ENCODE measurements at places on chromosomes 7 and 10.

- DNase-seq: no peak
Measured at GRCh38 chr10:29157321-29157720, 131.5 kb upstream of the LYZL1 start.

DNA sequence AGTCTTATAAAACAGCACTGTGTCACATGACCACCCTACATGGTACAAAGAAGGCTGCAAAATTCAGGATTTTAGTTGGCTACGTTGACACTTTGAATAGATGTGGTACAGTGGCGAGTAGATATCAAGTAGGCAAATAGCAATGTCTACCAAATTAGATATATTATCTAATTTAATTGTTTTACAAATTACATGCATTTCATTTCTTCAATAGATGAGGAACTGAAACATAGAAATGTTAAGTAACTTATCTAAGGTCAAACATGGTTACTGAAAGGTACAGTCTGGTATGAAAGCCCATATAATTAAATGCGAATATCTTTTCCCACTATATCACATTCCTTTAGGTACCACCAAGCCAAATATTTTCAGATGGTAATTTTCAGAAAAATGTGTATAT is 972.2 kb downstream of the NRG3 start:
- no peak for DNase-seq

DNA sequence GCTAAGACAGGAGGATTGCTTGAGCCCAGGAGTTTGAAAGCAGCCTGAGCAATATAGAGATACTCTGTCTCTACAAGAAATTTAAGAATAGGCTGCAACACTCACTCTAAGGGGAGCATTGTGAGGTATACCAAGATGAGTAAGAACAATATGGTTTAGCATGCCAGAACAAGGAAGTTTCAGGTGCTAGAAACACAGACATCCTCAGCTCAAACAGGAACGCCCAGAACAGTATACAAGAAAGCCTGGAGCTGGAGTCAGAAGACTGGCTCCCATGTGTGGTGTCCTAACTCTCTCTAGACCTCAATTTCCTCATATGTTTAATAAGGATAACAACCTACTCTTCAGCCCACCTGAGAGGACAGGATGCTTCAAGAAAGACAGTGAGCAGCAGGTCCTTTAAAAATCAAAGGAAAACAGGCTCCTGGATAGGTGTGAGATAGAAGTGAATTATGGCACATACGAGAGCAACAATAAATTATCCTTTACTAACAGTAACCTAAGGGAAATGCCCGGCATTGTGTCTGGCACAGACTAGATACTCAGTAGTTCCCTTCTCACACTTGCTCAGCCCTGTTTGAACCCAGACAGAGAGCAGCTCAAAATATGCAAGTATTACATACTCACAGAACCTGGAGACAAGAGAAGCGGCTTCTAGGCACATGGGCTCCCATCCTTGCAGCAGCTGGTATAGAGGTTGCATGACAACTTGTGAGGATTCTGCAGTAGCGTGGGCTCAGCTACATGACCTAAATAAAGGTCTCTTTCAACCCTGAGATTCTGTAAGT is 45.4 kb downstream of the KAT6B start:
- DNase-seq: no peak

DNA sequence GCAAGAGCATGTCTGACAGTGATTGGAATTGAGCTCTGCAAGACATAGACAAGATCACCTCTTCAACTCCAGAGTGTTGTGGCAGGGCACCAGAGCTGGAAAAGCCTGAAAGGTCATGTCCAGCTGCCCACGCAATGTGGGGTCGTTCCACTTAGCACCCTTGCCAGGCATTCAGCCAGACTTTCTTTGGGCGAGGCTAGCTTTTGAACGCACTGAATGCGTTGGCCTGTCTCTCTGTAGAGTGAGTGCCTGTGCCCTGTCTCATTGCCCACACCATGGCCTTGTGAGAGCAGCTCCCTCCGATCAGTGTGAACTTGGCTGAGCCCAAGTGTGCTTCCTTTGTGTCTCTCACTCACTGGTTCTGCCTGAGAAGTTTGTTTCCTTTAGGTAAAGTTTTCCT is 23.3 kb downstream of the UBTD1 start:
- no peak for DNase-seq

DNA sequence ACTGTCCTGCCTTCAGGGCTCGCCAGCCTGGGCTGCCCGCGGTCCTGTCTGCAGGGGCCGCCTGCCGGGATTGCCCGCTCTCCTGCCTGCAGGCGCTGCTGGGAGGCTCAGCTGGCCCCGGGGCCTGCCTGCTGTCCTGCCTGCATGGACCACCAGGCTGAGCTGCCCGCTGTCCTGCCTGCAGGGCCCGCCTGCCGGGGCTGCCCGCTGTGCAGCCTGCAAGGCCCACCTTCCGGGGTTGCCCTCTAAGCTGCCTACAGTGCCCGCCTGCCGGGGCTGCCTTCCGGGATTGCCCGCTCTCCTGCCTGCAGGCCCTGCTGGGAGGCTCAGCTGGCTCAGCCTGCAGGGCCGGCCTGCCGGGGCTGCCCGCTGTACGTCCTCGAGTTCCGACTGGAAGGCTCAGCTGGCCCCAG is 164.4 kb downstream of the GLRX3 start:
- DNase-seq: peak; percentile 10

GRCh38 chr10:34061841-34062240 is 727.4 kb upstream of the NRP1 start:
- no peak for DNase-seq

DNA sequence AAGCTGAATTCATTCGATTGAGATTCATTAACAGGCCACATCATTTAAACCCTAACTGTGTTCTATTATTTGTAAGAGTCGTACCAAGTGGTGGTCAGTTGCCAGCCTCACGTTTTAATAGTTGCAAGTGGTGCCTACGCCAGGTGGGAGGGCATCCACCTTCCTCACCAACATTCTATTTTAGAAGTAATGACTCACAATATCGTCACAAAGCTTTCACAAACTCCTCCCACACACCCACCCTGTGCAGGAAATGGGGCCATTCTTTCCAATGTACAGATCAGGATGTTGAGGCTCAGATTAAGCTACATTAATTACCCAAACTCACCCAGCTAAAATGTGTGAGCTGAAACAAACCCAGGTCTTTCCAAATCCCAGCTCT is 77.3 kb upstream of the SAMD8 start:
- DNase-seq: no peak

DNA sequence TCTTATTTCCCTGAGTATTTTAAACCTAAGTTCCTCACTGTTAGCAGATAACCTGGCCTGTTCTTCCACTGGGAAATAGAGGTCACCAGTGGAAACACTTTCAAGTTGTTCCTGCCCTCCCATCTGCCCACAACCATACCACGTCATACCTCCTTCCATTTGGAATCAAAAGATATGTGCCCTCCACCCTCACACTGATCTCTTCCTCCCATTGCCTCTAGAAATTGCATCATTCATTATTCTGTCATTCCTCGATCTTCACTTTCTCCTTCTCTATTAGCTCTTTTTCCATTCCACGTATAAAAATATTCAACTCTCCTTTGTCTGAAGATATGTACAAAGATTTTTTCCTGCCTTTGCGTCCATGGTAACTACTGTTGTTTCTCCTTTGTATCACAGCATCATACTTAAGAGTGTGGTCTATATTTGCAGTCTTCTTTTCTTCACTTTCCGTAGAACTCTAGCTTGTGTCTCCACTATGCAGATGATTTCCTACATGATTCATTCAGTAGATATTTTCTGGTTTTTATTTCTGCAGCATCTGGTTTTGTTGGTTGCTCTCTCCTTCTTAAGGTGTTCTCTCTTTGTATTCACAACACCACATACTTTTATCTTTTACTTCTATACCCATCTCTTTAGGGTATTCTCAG is 312.3 kb downstream of the REEP3 start:
- DNase-seq: no peak

- DNase-seq: no peak
Measured at GRCh38 chr10:121088524-121088923, 237.4 kb downstream of the WDR11 start.

DNA sequence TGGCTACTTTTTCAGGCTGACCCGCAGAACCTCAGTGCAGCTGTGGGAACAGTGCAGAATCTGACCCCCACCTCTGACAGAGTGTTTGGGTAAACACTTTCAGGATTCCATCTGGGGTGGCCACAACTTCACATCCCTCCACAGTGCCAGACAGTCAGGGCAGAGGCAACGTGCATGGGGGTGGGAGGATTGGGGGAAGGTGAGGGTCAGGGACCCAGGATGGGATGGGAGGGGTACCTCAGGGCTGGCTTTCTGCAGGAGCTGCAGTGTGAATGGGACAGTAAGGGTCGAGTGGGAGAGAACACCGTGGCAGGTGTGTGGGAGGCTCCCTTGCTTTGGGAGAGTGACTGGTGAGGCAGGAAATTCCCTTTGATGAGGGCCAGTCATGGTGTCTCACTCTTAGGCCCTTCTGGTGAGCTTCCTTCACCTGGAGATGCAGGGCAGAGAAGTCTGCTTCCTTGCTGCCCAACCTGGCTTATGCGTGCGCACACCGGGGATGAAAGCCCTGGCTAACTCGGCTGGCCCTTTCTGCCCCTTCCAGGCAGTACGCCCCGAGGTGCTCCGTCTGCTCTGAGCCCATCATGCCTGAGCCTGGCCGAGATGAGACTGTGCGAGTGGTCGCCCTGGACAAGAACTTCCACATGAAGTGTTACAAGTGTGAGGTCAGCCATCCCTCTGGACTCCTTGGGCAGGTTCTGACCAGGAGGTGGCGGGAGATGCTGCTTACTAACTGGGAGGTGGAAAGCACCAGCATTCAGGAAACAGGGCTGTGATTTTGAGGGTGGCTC is 8.4 kb downstream of the ZYX start:
- no peak for DNase-seq

GRCh38 chr7:107414198-107414597 is 55.7 kb upstream of the GPR22 start:
- no peak for DNase-seq

DNA sequence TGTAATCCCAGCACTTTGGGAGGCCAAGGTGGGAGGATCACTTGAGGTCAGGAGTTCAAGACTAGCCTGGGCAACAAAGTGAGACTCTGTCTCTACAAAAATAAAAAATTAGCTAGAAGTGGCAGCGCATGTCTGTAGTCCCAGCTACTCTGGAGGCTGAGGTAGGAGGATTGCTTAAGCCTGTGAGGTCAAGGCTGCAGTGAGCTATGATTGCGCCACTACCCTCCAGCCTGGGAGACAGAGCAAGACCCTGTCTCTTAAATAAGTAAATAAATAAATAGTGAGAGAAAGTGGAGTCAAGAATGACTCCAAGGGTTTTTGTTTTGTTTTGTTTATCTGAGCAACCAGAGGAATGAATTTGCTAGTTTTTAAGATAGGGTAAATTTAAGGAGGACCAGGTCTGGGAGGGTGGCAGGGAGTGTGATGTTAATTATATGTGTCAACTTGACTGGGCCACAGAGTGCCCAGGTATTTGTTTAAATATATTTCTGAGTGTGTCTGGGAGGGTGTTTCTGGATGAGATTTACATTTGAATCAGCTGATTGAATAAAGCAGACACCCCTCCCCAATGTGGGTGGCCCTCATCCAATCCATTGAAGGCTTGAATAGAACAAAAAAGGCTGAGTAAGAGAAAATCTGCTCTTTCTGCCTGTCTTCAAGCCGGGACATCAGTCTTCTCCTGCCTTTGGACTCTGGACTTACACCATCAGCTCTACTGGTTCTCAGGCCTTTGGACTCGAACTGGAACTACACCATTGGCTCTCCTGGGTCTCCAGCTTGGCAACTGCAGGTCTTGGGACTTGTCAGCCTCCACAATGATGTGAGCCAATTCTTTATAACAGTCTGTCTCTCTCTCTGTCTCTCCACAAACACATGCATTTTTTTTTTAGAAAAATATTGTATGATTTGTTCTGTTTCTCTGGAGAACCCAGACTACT is 23.5 kb downstream of the IMPDH1 start:
- no peak for DNase-seq

DNA sequence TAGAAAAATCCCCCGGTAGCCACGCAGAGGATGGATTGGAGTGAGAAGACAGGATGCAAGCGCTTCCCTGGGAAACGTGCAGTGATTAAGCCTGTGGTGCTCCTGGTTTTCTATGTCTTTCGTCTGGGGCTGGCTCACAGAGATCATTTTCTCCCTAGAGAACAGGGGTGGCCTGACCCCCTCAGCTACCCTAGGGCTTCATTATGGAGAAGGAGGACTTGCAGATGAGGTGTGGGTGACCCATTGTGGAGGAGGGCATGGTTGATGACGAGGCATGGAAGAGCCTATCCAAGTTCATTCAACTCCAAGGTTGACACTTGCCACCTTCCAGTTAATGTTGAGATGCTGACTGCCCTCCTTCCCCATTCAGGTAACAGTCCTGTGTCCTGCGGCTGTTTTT is 75.9 kb downstream of the VSTM4 start:
- DNase-seq: no peak

DNA sequence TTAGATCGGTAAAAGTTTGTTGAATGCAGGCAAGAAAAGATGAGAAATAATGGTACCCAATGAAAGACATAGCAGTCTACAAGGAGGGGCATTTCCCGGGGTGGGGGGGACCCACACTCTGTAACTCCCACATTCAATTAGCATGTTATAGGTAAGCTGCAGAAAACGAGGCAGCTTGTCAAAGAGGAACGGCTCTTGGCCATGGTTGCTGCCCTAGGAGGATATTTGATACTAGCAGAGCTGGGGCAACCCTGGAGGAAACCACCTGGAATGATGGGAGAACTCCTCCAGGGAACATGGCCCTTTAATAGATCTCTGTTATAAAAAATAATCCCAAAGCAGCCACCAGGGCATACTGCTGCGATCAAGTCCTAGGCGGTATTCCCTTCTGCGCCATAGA is 98.5 kb downstream of the EGFR start:
- no peak for DNase-seq

GRCh38 chr7:153002115-153002514 is 242.6 kb downstream of the ACTR3B start:
- DNase-seq: no peak

- DNase-seq: no peak
Measured at GRCh38 chr7:3103614-3104398, 60.1 kb upstream of the CARD11 start.

- no peak for DNase-seq
Measured at GRCh38 chr7:4430227-4430626, 251.9 kb upstream of the FOXK1 start.

GRCh38 chr10:80379701-80380100 is 23.1 kb downstream of the DYDC2 start:
- no peak for DNase-seq

DNA sequence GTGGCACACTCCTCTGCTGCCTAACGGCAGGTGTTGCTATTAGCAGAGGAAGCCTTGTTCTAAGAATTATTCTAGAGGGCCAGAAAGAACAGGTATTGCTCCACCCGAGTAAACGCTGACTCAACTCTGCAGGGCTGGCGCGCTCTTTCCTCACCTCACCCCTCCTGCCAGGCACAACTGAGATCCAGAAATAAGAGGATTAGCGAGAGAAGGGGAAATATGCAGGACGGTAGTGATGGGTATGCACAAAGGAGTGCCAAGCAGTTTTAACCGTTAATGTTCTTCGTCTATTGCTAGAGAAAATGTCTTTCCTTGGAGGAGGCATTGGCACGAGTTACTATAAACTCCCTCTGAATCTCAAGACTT is 369 bp upstream of the SCIN start:
- DNase-seq: no peak

DNA sequence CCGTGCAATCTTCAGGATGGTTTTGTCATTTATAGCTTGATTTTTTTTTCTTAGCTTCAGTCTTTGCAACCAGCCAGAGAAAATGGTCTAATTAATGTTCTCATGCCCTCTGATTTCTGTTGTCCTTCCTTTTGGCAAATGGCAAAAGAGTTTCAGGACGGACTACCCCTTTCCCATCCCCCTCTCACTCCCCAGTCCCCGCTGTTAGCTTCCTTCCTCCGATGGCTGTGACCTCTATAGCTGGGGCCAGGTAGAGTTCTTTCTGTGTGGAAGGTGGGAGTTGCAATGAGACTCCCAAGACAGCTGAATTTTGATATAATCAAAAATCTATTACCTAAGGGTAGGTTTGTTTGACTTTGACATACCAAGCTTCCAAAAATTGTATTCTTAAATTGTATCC is 362.0 kb downstream of the PAXIP1 start:
- no peak for DNase-seq
